ENCODE measurements at places on chromosomes 11 and 22.

GRCh38 chr11:86934926-86935579, 20.1 kb downstream of the FZD4 start:
- no peak for DNase-seq

GRCh38 chr11:114172055-114172861, 112.7 kb downstream of the ZBTB16 start:
- DNase-seq, result no peak

- DNase-seq, result no peak
Observed at GRCh38 chr11:77174559-77174958, 46.5 kb downstream of the MYO7A start.

DNA sequence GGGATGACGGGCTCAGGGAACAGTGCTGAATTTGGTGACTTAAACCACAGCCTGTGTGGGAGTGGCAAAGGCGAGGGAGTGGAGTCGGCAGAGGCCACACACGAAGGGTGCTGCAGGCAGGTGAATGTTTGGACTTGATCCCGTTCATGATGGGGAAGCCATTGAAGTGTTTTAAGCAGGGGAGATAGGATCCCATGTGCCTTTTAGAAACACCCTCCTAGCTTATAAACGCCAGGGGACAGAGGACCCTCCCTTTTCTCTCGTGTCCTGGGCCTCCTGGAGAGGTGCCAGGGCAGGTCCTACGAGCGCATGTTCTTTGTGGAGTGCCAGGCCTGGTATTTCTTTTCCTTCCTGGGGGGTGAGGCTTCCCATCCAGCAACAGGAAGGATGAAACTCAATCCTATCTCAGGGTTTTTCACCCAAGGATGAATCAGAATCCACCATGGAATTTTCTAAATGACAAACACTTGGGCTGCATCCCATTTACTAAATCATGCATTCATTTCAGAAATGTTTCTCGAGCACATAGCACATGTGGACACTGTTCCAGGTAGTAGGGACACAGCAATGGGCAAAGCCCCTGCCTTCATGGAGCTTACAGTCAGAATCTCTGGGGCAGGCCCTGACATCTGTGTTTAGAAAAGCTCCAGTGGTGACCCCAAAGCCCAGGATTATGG, 59.6 kb downstream of the CHRDL2 start:
- no peak for DNase-seq
